Stimulated activated CD8-positive, alpha-beta memory T cell treated with anti-CD3 and anti-CD28 coated beads, Interleukin-4, amount 100 ng/mL, for 4 hours (primary cell): ENCODE measurements at places on chromosomes 1 and 21.

- DNase-seq = no peak
These were observed 27.7 kb upstream of the PTGFRN start for GRCh38 chr1:116881879-116882520.

DNA sequence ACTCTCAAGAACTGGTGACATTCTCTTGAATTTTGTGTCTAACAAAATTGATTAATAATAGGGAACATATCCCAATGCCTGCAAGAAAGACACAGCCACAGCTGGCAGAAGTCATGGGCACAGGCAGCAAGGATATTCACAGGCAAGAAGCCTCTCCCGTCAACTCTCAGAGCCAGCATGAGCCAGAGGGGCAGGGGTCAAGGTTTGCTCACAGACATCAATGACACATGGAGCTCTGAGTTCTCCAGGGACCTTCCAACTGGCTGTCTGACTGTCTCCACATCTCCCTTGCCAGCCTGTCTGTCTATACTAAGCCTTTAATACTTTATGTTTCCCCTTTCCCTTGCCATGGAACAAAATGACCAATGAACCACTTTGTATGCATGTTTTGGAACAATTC, 101.5 kb upstream of the RAB4A start:
- no peak for DNase-seq

DNA sequence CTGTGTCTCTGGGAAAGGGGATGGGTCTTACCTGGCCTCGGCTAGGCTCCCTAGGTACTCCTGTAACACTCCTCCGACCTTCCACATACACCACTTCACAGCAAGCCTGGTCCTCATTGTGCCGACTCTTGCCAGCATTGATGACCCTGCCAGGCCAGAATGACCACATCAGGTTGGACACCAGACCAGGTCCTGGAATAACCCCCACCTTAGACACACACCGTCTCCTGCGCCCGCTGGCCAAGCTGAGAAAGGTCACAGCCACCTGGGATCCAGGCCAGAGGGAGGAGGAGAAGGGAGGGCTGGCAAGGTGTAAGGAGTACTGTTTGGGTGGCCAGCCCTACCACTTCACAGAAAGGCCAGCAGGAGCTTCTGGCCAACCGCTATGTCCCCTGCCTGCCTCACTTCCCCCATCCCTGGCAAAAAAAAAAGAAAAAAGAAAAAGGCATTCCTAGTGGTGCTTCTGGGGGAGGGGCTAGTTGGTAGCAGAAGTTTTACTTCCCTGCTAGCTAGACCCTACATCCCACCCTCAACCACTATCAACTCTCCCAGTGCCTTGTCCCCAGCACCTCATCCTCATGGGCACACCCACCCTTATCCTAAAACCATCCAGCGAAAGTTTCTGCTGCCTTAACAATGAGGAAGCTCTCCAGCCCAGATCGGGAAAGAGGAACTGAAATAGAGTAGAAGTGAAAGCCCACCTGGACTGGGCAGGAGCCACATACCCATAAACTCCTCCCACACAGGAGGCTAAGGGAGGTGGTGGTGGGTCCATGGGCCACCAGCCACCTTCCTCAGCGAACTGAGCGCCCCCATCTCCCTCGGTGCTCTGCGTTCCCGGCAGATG, 1.4 kb downstream of the PPM1J start:
- no peak for DNase-seq

- no peak for DNase-seq
These were observed 31.5 kb upstream of the RNF187 start for GRCh38 chr1:228455715-228456114.

- no peak for DNase-seq
These were observed 60.1 kb upstream of the DAB1 start for GRCh38 chr1:57483954-57484353.

- DNase-seq = no peak
These were observed 41.5 kb downstream of the C4BPA start for GRCh38 chr1:207145401-207146058.

DNA sequence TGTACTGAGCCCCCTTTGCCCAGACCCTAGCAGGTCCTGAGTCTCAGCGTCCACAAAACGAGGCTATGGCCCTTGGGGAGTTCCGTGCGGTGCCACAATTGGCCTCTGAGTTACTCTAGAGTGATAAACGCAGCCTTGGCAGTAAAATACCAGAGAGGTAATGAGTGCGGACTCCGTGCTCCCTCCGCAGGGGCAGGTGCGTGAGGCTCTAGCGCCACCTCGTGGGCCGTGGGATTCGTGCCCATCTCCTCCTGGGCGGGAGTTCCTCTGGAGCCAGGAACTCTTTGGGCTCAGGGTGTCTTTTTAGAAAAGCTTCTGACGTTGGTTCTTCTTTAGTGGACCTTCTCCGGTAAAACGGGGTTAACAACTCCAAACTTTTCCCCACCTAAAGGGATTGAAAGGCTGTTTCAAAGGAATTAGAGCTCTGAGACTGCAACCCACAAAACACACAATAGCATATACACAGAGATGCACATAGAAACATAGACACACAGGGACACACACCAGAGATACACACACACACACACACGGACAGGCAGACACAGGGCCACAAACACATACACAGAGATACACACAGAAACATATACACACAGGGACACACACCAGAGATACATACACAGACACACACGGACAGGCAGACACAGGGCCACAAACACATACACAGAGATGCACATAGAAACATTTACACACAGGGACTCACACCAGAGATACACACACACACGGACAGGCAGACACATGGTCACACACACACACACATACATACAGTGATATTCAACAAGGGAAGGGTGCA, 99.4 kb downstream of the KCNJ15 start:
- peak; percentile 22 for DNase-seq

- no peak for DNase-seq
These were observed 11.1 kb upstream of the PAXBP1 start for GRCh38 chr21:32782698-32783097.
